DMS153 (cell line): ENCODE measurements at places on chromosomes 3 and 15.

DNA sequence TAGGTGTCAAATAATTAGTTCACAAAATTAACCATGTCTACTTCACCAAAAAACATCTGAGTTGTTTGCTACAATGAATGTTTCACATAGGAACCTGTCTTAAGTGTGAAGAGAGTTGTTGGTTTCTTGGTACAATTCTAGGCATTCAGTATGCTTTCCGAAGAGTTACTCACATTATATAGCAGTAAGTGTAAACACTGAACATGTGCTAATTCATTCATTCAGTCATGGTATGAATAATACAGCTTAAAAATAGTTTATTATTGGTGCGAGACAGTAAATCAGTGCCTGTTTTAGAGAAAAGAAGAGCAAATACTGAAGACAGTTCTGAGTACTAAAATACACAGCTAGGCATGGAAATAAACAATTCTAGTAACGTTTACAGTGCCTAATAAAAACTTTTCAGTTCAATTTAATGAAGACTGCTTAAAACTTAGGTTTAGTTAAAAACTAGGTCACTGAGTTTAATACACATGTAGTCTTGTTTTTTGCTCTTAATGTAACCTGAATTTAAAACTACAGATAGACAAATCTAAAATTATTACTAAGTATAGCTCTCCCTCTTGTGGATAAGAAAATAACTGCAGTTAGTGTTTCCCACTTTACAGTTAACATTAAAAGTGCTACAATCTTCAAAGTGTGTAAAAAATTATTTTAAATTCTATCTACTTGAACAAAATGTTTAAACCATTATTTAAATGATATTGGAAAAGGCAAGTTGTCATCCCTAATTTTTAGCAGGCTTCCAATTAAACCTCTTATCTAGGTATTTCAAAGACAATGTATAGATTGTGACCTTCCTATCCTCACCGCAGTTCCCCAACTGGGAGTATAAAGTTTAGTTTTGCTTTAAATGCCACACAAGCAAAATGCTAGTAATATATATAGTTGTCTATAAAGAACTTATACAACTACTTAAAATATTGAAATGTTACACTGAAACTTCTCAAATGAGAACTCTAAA, 20.1 kb upstream of the ZCWPW2 start:
- DNase-seq: no peak

DNA sequence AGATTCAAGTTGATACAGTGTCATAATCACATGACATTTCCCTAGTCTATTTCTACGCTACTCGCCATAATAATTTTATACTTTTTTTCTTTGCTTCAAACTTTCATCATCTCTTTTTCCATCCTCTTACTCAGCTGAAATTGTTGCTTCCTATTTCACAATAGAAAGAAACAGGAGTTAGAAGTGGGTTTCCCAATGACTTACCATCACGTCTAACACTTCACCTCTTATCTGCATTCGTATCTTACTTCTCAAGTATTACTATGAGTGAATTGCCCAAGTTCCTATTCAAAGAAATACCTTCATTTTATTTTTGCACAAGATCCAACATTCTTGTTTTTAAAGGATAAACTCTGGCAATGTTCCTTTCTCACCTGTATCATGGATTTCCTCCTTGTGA, 1539.9 kb downstream of the SI start:
- no peak for DNase-seq

GRCh38 chr3:157436583-157437291, at the start of gene PTX3:
PTX3 (plus strand) TSS chr3:157436850; CDS start chr3:157436934, 84 bp downstream.
- DNase-seq: no peak

DNA sequence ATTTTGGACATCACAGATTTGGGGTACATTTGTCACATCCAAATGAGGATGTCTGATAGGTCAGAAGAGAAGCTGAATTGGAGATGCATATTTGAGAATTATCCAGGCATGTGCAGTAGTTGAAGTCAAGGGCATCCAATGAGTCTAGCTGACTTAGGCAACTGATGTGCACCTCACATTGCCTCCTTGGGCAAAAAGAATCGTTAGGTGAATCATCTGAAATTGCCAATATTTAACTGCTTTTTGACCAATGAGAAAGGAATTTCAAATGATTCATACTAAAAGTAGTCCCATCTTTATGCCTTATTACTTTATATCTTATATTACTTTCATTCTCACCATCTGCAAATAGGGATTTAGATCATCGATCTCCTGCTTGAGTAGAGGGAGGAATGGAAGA, 117.7 kb downstream of the CD47 start:
- DNase-seq: no peak

GRCh38 chr3:143644370-143645089, 203.7 kb downstream of the SLC9A9 start:
- DNase-seq: peak; percentile 74

DNA sequence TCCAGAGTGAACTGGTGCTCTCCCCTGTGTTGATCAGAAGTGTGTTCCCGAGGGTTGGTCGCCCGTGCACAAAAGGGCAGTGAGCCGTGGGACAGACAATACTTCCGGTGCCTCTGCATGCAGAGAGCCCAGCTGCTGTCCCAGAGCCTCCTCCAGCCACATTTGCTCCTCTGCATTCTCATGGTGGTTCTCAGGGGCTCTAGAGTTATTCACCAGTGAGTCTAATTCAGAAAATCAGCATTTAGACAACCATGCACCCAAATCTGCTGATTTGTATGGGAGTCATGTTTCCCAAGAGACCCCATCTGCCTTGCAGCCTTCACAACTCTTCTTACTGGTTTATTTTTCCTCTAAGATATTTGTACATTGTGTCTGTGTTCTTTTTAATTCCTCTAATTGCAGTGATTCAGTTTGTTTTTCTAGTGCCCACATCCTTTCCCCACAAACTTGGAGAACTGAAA, 107.0 kb upstream of the SPRED1 start:
- DNase-seq: no peak

GRCh38 chr15:70632491-70633102, 130.8 kb downstream of the UACA start:
- no peak for DNase-seq

GRCh38 chr15:49270541-49271421, 100.7 kb downstream of the GALK2 start:
- DNase-seq: no peak

DNA sequence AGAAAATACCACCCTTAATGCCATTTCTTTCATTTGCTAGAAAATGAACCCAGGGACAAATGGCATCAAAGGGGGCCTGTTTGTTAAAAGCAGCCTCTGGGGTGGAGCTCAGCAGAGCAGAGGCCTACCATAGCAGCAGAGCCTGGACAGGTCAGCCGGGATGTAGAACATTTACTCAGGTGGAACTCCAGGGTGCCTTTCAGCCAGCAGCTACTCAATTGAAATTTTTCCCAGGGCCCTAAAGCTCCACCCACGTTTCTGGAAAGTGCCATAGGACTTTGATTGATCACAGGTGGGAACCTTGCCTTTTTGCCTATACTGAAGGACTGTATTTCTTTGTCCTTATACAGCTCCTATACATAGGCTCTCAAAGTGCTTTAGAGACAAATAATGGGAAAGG, 74.5 kb upstream of the C15orf61 start:
- no peak for DNase-seq

GRCh38 chr3:88641033-88641604, 466.3 kb upstream of the EPHA3 start:
- DNase-seq: no peak

DNA sequence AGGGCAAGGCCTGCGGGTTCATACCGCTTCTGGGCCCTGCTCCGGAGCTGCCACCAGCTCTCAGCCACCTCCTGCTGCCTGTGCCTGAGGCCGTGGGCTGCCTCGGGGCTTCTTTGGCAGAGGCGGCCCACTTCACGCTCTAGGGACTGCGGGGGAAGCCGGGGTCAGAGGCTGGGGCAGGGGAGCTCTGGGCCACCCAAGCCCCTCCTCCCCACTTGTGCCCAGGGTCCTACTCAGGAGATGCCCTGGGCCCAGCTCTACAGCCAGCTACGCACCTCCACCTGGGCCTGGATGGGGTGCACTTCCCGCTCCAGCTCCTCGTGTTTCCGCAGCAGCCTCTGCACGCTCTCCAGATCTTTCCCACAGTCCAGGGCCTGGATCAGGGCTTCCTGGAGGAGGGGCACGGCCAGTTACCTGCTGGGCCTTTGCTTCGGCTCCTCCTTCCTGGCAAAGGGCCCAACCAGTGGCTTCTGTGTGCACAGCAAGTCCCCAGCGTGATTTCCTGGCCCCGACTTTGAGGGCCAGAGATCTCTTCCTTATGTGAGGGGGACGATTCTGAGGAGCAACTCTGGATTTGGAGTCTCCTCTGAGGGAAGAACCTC, 24.0 kb downstream of the PLA2G4B start:
- DNase-seq: peak; percentile 77

DNA sequence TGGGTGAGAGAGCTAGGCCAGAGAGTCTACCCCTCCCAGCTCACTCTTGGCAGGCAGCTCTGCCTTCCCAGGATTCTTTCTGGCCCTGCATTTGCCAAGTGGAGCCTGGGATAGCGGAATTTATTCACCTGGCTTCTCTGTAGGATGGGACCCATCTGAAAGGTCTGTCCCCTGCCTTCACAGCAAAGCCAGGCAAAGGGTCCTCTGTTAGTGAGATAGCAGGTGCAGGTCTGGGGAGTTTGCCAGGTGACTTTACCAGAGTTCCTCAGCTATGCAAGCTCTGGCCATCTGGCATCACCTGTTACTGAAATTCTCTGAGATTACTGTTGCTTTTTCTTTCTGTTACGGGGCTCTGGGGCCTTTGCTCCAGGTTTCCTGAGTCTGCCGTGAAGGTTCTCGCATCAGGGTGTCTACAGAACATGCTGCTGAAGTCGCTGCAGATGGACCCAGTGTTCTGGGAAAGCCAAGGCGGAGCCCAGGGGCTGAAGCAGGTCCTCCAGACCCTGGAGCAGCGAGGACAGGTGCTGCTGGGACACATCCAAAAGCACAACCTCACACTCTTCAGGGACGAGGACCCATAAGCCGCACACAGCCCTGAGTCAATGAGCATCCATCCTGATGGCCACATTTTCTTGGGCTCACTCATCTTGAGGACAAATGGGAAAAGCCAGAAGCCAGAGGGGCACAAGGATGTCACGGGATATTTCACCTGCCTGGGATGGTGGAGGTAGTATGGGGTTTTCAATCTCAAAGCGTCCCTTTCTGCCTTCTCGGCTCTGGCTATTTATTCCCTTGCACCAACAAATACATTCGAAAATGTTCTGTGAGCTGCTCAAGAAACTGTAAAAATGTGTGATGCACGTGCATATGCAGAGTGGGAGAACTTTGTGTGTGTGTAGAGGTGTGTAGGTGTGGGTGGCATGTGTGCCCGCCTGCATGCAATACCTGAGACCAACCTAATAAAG, 49.8 kb downstream of the POMGNT2 start:
- no peak for DNase-seq

- DNase-seq: no peak
These were observed 11.6 kb downstream of the ATOSA start for GRCh38 chr15:52667597-52667996.

DNA sequence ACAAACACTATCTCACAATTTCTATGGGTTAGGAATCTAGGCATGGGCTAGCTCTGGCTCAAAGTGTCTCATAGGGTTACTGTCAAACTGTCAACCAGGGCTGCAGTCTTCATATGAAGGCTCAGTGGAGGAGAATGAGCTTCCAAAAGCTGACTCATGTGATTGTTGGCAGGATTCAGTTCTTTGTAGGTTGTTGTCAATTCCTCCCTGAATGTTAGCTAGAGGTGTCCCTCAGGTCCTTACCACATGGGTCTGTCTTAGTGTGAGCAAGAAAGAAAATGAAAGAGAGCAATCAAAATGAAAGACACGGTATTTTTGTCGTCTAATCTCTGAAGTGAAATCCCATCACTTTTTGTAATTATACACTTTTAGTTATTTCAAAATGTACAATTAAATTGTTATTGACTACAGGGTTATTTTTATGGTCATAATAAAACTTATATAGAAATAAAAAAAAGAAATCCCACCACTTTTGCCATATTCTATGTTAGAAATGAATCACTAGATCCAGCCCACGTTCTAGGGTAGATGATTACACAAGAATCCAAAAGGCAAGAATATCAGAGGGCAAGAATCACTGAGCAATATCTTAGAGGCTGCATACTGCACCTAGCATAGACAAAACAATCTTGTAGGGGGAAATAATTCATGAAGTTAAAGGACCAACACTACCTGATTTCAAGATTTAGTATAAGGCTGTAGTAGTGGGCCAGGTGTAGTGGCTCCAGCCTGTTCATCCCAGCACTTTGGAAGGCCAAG, 8.4 kb downstream of the ACSBG1 start:
- DNase-seq: no peak

DNA sequence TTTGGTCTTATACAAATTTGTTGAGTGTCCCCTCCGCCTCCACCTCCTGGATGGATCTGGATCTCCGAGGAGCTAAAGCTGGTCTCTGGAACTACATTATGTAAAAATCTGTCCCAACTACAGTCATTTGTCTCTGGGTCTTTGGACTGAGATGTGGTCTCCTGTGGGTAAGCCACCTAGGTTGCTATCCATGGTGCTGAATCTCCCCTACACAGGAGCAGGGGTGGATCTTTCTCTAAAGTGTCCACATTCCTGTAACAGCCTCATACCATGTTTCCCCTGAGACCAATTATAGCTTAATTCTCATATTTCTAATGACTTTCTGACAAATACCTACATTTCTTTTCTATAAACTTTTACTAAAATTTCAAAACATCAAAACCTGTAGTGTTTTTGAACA, 625.8 kb downstream of the TAFA4 start:
- no peak for DNase-seq

DNA sequence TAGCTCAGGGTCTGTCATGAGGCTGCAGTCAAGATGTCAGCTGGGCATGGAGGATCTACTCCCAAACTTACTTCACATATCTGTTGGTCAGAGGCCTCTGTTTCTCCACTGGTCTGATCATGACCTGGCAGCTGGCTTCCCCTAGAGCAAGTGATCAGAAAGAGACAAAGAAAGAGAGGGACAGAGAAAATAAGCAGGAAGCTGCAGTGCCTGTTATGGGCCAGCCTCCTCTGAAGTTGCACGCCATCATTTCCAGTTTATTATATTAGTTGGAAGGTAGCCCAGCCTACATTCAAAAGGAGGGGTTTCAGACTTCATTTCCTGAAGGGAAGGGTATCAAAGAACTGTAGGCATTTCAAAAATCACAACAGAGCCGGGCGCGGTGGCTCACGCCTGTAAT, 5.0 kb upstream of the RPP25 start:
- DNase-seq: peak; percentile 43

GRCh38 chr15:62122249-62122648, 42.8 kb downstream of the C2CD4B start:
- no peak for DNase-seq

DNA sequence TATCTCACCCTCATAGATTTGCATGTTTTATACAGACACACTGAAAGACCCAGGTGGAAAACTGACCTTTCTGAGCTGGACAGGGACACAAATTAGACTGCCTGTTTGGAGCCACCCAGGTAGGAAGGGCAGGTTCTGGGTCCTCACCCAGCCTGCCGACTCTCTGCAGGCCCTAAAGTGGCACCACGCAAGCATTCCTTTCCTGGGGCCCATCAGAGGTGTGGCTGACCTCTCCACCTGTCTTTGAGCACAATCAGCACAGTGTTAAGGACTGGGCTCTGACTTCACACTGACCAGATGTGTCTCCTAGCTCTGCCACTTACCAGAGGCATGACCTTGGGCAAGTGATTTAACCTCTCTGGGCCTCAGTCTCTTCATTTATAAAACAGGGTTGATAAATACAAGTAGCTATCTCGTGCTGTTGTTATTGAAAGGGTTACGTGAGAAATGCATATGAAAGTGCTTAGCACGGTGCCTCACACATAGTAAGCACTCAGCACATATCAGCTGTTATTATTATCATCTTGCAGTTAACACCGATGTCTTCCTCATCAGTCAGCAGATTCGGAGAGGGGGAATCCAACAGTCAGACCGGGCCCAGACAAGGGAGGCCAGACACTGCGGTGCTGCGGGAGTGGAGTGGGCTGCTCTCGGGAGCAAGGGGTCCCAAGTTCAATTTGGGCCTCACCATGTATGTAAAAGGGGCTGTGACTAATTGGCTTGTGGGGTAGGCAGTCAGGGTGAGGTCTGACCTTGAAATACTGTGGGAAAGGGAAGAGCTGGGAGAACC, 2.0 kb upstream of the TBC1D2B start:
- no peak for DNase-seq
